Spleen (tissue), 13 donors: ENCODE measurements at places on chromosomes 4 and X. TPM values are rescaled to one million over a fixed set of nuclear protein-coding genes. Genes with fewer than 3 reads are reported as not detected.

Gene ADH7
- not detected for total RNA-seq

Gene XPNPEP2
- total RNA-seq = 0.74 TPM

- DNase-seq = peak; percentile 24
- H3K27ac ChIP-seq = no peak overlapping the region
- no peaks in the 10 kb centered on the region for H3K4me1 ChIP-seq
- H3K4me3 ChIP-seq = no peak overlapping the region
- H3K36me3 ChIP-seq = no peaks in the 10 kb centered on the region
These were observed 319.6 kb upstream of the BMP3 start for GRCh38 chr4:80710748-80711451.

DNA sequence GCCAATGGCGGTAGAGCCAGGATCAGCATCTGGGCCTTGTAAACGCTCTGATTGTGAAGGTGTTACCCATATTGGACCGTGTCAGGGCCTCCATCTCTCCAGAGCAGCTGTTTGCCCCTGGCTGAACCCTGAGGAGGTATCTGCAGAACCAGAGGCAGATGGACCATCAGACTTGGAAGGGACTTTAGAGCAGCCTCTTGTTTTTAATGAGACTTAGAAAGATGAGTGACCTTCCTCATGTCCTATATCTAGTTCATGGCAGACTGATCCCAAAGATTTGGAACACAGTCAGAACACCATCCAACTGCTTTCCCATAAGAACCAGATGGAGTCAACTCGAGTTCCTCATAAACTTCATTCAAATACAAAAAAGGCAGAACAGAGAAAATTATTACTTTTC is 135.1 kb upstream of the MSX1 start:
- no peak overlapping the region for H3K4me3 ChIP-seq
- H3K27ac ChIP-seq = no peak overlapping the region
- DNase-seq = no peak
- H3K4me1 ChIP-seq = no peaks in the 10 kb centered on the region
- no peaks in the 10 kb centered on the region for H3K27me3 ChIP-seq
- no peaks in the 10 kb centered on the region for H3K36me3 ChIP-seq

DNA sequence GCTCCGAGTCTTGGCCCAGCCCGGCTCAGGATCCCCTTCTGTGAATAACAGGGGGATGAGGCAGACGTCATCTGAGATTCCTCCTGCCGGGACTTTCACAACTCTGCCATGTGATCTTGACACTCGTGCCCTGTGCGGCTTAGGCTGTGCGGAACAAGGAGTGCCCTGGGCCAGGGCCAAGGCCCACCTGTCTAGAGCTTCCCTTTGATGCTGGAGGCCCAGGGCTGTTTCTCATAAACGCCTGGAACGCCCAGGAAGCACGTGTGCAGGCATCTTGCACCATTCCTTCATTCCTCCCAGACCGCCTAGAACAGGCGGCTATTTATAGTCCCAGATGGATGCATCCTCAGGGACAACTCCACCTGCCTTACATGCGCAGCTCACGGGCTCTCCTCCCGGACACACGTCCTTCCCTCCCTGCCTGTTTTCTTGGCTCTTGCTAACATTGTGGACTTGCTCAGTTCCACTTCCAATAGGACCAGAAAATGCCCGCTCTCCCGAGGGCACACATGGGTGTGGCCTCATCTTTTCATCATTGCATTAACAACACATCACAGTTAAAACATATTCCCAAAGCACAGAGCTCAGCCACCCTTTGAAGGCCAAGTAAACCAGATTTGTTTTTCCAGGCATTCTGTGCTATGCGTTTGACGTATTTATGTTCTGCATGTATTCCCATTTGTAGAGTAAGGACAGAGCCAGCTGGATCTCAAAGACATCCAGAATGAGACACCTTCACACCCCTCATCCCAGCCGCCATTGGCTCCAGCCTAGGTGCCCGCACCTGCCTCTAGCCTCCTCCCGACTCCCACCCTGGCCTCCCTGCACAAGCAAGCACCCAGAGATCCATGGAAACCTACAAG is 57.2 kb downstream of the ABLIM2 start:
- no peaks in the 10 kb centered on the region for H3K36me3 ChIP-seq
- peak overlapping the region; percentile 35 for H3K27ac ChIP-seq
- peaks cover 55% of the 10 kb centered on the region for H3K4me1 ChIP-seq
- no peak overlapping the region for H3K4me3 ChIP-seq

DNA sequence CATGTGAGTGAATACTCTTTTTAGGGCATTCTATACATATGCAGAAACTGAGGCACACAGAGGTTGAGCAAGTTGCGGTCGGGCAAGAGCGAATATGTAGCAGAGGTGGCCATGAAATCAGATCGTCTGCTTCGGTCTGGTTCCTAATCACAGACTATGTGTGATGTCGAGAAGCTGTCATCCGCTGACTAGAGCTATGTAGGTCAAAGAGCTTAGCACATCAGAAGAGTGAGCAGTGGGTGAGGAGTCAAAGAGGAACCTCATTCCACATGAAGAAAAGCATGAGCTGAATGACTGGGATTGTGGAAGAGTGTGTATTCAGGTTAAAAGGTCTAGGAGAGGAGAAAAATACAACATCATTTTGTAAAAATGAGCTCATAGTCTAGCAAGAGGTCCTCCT is 19.0 kb downstream of the GAB3 start:
- H3K36me3 ChIP-seq = no peaks in the 10 kb centered on the region
- H3K27ac ChIP-seq = peak overlapping the region; percentile 80
- H3K4me1 ChIP-seq = peaks cover 25% of the 10 kb centered on the region
- no peaks in the 10 kb centered on the region for H3K27me3 ChIP-seq

DNA sequence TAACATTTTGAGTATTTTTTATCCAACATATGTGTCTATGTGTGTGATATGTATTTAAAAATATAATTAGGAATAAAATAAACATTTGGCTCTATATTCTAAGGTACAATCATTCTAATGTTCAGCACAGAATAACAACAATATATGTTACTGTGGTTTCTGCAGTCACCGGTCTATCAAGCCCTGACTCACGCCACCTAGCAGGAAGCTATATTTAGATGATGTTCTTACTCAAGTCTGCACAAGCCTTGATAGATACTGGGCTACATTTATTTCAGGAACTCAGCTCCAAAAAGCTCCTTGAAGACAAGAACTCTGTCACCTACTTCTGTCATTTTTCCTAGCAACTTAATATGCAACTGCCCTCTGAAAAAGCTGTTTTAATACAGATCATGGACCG is 152.0 kb upstream of the FTHL17 start:
- H3K4me1 ChIP-seq = no peaks in the 10 kb centered on the region
- H3K36me3 ChIP-seq = no peaks in the 10 kb centered on the region
- H3K4me3 ChIP-seq = no peak overlapping the region
- no peak overlapping the region for H3K27ac ChIP-seq
- no peaks in the 10 kb centered on the region for H3K27me3 ChIP-seq

GRCh38 chr4:55830716-55831115 is 11.1 kb downstream of the EXOC1L start:
- no peaks in the 10 kb centered on the region for H3K4me1 ChIP-seq
- H3K27ac ChIP-seq = no peak overlapping the region
- H3K4me3 ChIP-seq = no peak overlapping the region
- H3K36me3 ChIP-seq = no peaks in the 10 kb centered on the region
- no peaks in the 10 kb centered on the region for H3K27me3 ChIP-seq

DNA sequence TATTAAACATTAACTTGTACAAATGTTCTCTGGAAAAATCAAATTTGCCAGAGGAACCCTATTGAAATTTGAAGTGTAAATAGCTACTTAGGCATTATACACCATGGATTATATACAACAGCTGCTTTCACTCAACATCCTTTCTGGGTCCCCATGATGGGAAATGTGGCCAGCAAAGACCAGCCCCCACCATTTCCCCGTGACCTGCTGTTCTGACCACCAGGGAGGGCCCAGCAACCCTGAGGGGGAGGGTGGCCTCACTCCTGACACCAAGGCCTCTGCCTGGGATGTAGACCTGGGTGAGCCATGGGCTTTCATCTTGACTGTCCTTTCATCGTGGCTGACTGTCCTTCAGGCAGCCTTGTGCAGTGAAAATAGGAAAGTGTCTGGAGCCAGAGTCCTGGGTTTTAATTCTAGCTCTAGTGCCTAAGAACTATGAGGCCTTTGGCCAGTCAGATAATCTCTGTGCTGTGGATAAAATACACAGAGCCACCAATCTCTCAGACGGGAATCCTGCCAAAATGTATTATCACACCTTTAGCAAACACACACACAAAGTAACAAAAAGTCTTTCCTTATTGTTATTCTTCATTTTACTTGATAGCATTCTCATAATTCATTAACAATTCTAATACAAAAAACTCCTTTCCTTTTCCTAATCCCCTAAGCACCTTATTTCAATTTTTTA is 45.1 kb downstream of the NR3C2 start:
- H3K27ac ChIP-seq = no peak overlapping the region
- no peak overlapping the region for H3K4me3 ChIP-seq
- no peaks in the 10 kb centered on the region for H3K4me1 ChIP-seq
- H3K36me3 ChIP-seq = no peaks in the 10 kb centered on the region
